Stimulated activated naive B cell treated with anti-CD40 and anti-IgM and Interleukin-4, amounts not matched to agents 10 μg/mL and 1 μg/mL and 100 μg/mL, for 72 hours (primary cell): ENCODE measurements at places on chromosomes 1 and 21.
A peak's percentile ranks its signal among the peaks of the same experiment; 100 is the strongest.

DNA sequence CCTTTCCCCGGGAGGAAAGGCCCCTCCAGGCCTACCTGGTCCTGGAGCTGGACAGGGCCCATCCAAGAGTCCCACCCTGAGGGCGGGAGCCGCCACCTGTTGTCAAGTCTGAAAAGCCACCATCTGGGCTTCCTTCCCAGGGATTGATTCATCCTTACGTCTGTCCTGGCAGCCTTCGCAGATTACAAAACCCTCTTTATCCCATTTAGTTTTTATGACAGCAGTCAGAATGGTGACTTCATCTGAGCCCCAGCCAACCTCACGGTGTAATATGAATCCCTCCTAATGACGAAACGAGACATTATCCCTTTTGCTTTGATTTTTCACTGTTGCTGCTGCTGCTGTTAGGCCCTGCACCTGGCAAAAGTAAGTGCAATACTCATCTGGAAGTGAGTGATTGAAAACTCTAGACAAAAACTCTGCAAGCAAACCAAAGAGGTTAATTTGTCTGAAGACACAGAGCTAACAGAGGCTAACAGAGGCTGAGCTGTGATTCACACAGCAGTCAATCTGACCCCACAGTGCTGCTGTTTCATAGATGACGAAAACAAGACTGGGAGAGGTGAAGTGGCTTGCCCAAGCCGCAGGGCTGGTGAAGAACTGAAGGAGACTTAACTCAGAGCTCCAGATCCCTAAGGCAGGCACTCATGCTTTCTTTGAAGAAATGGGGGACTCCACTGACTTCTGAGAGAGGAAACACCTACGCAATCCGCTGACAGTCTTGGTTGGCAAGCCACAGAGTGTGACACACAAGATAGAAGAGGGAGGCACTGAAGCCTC lies 30.0 kb upstream of the S100A7 start:
- H3K27ac ChIP-seq = no peak overlapping the region
- no peaks in the 10 kb centered on the region for H3K36me3 ChIP-seq
- no peak overlapping the region for H3K4me3 ChIP-seq
- peaks cover 25% of the 10 kb centered on the region for H3K4me1 ChIP-seq
- no peak for DNase-seq

GRCh38 chr1:21268281-21269239 lies 21.7 kb downstream of the ECE1 start:
- H3K36me3 ChIP-seq = peaks cover 64% of the 10 kb centered on the region
- H3K27me3 ChIP-seq = no peaks in the 10 kb centered on the region
- H3K4me3 ChIP-seq = no peak overlapping the region
- H3K27ac ChIP-seq = peak overlapping the region; percentile 69

DNA sequence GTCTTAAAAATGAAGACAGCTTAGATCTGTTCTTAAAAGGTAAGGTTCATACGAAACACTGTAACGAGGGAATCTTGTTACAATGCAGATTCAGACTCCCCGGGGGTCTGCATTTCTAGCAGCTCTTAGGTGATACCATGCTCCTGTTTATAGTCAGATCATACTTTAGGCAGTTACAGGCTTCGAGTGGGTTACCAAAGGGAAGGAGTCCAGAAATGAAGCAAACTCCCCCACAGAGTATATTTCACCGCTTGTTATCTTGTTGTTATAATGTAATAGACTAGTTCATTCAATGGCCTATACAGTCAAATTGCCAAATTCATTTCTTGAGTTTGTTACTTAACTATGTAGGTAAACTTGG lies 601.1 kb downstream of the USP25 start:
- H3K27ac ChIP-seq = no peak overlapping the region
- H3K36me3 ChIP-seq = no peaks in the 10 kb centered on the region
- no peaks in the 10 kb centered on the region for H3K4me1 ChIP-seq
- no peak for DNase-seq
- no peaks in the 10 kb centered on the region for H3K27me3 ChIP-seq

DNA sequence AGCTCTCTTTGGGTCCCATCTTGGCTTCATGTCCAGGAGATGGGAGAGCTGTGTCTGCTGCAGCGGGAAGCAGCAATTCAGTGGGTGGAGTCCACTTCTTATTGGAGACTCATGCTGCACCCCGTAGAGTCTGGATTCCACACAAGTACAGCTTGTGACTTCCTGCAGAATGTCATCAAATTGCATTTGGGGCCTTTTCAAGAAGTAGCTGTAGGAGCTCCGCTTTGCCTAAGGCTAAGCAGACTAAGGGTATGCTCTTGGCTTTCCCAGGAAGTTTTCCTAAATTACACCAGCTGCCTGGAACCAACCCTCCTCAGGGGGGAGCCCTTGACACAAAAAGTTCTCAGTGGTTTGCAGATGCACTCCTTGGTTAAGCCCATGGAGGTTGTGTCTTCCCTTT lies 5.7 kb upstream of the MOB3C start:
- no peak for DNase-seq
- H3K4me1 ChIP-seq = peaks cover 52% of the 10 kb centered on the region
- H3K36me3 ChIP-seq = peaks cover 3% of the 10 kb centered on the region
- H3K27ac ChIP-seq = peak overlapping the region; percentile 32
- no peaks in the 10 kb centered on the region for H3K27me3 ChIP-seq

- no peaks in the 10 kb centered on the region for H3K36me3 ChIP-seq
- peaks cover 3% of the 10 kb centered on the region for H3K27me3 ChIP-seq
- no peak for DNase-seq
- H3K4me1 ChIP-seq = no peaks in the 10 kb centered on the region
- no peak overlapping the region for H3K4me3 ChIP-seq
Measured at GRCh38 chr1:245469006-245469405, 314.2 kb downstream of the KIF26B start.

- H3K4me1 ChIP-seq = no peaks in the 10 kb centered on the region
- DNase-seq = no peak
- H3K36me3 ChIP-seq = no peaks in the 10 kb centered on the region
- H3K27ac ChIP-seq = no peak overlapping the region
- H3K4me3 ChIP-seq = no peak overlapping the region
- H3K27me3 ChIP-seq = no peaks in the 10 kb centered on the region
Measured at GRCh38 chr1:208077232-208078075, 166.5 kb upstream of the CD34 start.

DNA sequence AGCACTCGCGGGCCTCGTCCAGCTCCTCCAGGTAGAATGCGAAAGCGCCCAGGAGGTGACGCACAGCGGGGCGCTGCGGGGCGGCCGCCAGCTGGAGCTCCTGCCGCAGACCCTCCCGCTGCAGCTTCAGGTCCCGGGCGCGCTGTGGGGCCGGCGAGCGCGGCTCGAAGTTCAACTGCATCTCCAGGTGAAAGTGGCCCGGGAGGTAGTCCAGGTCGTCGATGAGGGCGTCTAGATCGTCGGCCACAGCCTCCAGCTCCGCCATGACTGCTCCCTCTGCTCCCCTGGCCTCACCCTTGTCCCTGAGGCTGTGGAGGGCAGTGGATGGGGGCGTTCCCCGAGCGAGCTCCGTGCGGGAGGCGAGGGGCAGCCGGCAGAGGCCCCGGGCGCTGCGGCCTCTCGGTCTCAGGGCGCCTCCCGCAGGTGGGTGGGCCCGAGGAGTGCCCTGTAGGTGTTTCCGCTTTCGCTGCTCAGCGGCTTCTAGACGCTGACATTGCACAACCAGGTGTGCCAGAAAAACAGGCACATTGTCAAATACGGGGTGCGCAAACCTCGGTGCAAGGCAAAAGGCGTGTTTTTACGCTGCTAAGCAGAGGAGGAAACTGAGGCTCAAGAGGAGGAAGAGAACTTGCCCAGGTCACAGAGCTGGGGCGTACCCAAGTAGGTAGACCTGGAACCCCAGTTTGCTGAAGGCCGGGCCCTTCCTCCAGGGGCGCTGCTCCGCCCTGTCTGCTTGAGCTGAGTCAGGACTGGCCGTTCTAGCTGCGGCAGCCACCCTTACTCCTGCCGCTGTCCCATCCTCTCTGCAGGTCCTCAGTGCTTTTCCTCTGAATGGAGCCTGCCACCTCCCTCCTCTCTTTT lies at the start of gene TTC22:
Gene TTC22, minus strand, starts transcription at position 425 of the 861 bp plus-strand sequence. Its CDS starts 160 bp downstream, at position 265.
- peak within 1 kb of the TSS; percentile 60 for H3K27ac ChIP-seq
- no peaks in the 10 kb centered on the region for H3K27me3 ChIP-seq
- H3K36me3 ChIP-seq = peaks cover 6% of the 10 kb centered on the region
- peak; percentile 64 for DNase-seq
